ENCODE measurements at places on chromosomes 5 and 9. TPM values are rescaled to one million over a fixed set of nuclear protein-coding genes. Genes with fewer than 3 reads are reported as not detected.

The KIF4B gene
- not detected for total RNA-seq

- H3K27ac ChIP-seq, result no peak overlapping the region
- H3K4me3 ChIP-seq, result no peak overlapping the region
- no peaks in the 10 kb centered on the region for H3K27me3 ChIP-seq
- DNase-seq, result peak; percentile 20
- no peaks in the 10 kb centered on the region for H3K36me3 ChIP-seq
Measured at GRCh38 chr5:8576178-8576577, 707.2 kb downstream of the MTRR start.

- no peak overlapping the region for H3K4me3 ChIP-seq
- H3K27me3 ChIP-seq, result no peaks in the 10 kb centered on the region
- H3K27ac ChIP-seq, result no peak overlapping the region
- no peaks in the 10 kb centered on the region for H3K36me3 ChIP-seq
- no peak for DNase-seq
- H3K4me1 ChIP-seq, result no peaks in the 10 kb centered on the region
Measured at GRCh38 chr5:137370096-137371071, 128.7 kb downstream of the SPOCK1 start.

DNA sequence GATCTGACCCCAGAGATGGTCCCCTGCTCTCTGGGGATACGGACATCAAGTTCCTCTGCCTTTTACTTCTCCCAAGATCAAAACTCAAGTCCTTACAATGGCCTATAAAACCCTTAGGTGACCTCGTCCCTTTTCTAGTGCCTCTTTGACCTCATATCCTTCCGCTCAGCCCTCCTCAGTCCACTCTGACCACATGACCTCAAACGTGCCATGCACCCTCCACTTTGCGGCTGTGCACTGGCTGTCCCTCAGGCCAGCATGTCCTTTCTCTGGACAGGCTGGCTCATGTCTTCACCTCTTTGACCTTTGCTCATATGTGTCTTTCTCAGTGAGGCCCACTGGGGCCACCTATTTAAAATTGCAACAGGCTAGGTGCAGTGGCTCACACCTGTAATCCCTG, 14.7 kb downstream of the TRMO start:
- H3K27ac ChIP-seq, result no peak overlapping the region
- H3K4me1 ChIP-seq, result no peaks in the 10 kb centered on the region
- no peak overlapping the region for H3K4me3 ChIP-seq
- no peaks in the 10 kb centered on the region for H3K36me3 ChIP-seq

All from GM23338 (cell line).